Upper lobe of right lung (tissue), 1 donor: ENCODE measurements at places on chromosomes 3 and 15.

DNA sequence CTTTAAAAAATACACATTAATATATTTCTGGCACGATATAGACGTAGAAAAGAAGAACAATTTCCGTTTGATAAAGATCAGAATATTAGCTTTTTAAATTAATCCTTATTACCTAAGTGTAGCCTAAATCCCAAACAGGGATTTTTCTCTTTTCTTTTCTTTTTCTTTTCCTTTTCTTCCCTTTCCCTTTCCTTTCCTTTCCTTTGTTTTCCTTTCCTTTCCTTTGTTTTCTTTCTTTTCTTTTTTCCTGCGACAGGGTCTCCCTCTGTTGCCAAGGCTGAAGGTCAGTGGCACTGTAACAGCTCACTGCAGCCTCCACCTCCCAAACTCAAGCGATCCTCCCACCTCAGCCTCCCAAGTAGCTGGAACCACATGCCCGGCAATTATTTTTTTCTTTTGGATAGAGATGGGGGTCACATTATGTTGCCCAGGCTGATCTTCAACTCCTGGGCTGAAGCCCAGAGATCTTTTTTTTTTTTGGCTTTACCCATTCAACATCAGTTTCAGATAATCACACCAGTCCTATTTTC, 1.8 kb upstream of the USF3 start:
- no peak for DNase-seq

- DNase-seq: no peak
These were observed 10.4 kb upstream of the HDC start for GRCh38 chr15:50275908-50276307.

- DNase-seq: no peak
These were observed 81.2 kb upstream of the CDV3 start for GRCh38 chr3:133492159-133492741.

- DNase-seq: peak; percentile 70
These were observed 36.8 kb upstream of the TSPAN3 start for GRCh38 chr15:77107531-77108355.

DNA sequence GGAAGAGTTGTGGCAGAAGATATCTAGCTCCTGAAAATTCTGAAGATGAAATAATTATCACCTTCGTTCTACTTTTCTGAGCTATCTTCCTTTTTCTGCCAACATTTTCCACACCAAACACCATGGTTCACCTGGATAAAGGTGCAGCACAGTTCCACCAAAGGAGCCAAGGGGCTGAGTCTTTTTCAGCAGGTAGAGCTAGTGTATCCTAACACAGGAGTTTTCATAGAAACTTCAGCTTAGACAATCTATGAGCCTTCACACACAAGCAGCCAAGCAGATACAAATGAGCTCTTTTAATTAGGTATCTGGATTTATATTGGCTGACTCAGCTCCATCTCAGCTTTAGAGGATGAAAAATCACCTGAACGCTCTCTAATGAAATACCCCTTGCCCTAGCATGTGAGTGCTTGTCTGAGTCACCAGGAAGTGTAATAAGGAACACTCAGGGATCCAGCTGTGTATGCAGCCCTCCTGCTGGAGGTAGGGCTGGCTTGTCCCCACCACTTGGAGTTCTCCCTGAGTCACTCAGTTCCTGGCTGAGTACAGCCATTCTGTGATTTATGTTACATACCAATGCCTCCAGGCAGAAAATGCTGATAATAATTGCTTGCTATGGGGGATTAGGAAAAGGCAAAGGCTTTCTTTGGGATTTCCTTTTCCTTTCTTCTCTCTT, 385.7 kb downstream of the LSAMP start:
- no peak for DNase-seq

DNA sequence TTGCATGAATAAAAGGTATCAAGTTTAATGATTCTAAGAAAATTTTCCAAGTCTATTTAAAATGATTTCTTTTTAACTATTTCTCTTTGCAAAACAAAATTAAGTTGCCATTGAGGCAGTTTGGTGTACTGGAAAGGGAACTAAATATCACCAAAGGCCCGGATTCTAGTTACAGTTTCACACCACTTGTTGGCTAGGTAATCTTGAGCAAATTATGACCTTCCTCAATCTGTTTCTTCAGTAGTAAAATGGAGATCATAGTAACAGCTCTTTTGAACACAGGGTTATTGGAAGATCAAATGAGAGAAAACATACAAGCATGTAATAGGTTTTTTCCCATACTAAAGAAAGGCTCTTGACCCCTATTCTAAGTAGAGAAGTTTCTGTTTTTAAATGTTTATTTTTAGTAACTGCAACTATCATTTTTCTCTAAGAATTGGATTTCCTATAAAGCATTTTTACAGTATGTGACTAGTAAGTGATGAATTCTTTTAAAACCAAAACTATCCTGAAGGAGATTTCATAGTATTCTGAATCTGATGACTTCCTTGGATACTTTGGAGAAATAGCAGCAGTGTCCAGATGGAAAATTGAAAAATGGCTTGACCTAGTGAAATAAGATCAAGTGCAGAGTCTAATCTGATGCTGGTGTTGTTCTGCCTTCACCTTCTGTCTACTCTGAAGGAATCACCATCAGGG, 15.7 kb downstream of the SCAANT1 start:
- no peak for DNase-seq

- DNase-seq: no peak
These were observed 70.9 kb upstream of the PLXNA1 start for GRCh38 chr3:126912027-126912422.

DNA sequence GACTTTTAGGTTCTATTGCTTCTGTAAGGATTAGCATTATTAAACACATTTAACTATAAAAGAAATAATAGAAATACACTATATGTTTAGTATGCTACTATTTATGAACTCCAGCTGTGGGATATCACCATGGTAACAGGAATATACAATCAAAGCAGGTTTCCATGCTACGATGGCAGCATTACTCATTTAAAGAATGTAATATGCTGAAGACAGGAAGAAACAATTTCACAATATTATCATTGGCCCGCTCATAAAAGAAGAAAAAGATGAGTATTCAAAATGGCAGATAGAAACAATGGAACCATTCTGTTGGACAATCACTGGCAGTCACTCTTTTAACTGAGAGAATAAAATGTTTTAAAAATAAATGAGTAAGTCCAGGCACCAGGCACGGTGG, 153.4 kb downstream of the CBLB start:
- DNase-seq: no peak

DNA sequence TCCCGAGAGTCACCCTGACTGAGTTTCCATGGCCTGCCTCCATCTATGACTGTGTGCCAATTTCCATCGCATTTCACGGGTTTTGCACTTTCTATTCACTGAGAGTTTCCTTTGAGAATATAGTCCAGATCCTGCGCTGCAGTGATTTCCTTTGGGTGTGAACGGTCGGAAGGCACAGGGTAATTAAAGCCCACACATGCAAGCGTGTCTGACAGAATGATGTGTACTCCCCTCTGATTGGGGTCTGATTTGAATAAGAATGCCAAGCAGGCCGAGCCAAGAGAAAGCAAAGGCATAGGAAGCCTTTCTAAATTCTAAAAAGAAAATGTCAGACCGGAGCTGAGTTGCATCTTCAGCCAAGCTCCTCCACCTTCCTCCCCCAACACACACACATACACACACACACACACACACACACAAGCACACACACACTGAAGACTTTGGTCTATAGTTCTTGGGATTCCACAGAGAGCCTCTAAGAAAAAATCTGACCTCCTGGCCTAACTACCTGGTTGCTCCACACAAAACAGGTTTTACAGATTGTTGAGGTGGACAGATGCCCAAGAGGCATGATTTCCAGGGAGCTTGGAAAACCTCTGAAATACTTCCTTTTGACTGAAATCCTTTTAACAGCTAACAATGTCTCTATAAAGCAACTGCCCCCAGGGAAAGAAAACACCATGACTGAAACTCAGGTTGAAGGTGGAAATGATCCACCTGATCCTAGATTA, 59.7 kb upstream of the LRRN1 start:
- DNase-seq: no peak

DNA sequence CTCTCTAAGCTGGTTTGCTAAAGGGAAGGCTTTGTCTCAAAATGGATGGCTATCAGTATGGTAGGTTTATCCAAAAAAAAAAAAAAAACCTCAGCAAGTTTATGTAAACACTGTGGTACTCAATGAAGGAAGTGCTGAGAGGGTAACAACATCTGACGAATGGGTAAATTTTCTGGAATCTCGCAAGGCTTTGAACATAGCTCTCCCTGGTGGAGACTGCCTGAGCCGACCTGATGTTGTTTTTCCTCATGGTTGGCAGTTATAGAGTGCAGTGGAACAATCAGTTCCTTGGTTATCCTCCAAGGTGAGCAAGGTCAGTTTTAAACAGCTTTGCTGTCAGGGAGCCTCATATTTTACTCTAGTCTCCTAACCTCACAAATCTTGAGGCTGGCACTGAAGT, 94.6 kb downstream of the ZPLD1 start:
- no peak for DNase-seq

- DNase-seq: peak; percentile 82
These were observed 792 bp downstream of the TPRA1 start for GRCh38 chr3:127589600-127590281.

- no peak for DNase-seq
These were observed 11.2 kb upstream of the NTRK3 start for GRCh38 chr15:88267720-88268119.

DNA sequence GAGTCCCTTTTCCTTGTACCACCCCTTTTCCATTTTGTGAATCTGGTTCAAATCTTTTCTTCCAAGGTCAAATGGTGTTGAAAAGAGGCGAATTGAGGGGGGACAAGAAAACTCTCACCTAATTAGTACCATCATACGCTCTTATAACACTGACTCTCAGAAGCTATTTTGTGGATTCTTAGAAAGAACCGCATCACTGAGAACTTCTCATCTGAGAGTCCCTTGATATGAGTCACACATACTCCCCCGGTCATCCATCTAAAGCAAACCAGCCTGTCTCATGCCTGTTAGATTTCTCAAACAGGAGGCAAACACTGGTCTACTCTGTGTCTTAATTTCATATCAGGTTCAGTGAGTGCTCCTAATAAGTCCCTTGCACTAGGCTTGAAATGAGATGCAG, 76.5 kb upstream of the SPRED1 start:
- DNase-seq: no peak

- no peak for DNase-seq
These were observed 45.7 kb downstream of the PDHB start for GRCh38 chr3:58387650-58388546.

- DNase-seq: no peak
These were observed 13.5 kb upstream of the SUCNR1 start for GRCh38 chr3:151859905-151860304.

- no peak for DNase-seq
These were observed 11.7 kb downstream of the ARHGEF26 start for GRCh38 chr3:154132777-154133375.

DNA sequence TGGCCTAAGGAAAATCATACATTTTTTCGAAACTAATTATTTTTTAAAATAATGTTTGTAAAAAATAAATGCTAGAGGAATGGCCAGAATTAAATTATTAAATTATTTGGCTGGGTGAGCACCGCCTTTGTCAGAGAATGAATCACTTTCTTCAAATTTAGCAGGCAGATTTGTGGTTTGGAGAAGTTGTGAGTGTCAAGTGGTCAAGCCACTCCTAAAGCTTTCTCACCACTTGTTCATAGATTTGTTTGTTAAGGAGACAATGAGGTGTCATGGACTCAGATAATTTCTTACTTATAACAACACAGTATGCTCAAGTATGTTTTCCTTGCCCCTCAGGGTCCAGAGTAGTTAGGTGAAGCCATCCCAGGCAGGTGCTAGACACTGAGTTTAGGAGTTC, 196.2 kb downstream of the TUSC7 start:
- DNase-seq: no peak

DNA sequence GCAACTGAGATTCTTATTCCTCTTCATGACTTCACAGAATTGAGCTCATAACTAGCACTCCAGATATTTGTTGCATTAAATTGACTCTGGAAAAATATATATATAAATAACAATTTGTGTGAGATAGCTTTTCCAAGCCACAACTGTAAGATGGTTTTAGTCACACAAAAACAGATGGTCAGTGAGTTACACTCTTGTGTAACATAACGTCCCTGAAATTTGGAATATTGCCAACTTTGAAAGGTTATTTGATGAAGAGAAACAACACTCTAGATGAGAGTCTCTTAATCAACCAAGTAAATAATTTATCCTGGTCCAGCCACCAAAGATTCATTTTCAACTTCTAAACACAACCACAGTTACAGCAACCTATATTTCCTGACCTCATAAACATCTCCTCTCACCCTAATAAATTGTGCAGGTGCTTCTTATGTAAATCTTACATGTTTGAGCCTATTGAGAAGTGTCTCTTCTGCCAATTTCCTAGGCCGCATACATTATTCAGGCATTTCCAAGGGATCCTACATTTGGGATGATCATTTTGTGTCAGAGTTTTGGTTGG, 84.9 kb upstream of the ACP3 start:
- DNase-seq: no peak

GRCh38 chr15:37678124-37678523, 256.3 kb upstream of the TMCO5A start:
- no peak for DNase-seq

DNA sequence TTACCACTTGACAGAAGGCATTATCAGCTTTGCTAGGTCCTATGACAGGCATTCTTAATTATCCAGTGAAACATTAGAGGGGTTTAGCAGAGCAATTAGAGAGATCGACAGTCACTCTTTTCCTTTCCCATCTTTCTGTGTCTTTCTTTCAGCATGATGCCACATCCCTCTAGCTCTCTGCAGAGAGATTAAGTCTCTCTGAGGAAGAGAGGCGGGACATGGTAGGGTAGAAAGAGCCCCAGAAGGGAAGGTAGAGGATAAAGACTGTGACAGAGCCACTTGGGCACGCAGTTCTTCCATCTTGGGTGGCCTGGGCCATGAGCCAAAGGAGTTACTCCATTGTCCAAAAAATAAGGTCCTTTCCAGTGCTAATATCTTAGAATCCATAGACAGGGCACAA, 55.8 kb downstream of the HHLA2 start:
- DNase-seq: no peak

- DNase-seq: no peak
These were observed 452.2 kb downstream of the IL5RA start for GRCh38 chr3:2657971-2658370.

DNA sequence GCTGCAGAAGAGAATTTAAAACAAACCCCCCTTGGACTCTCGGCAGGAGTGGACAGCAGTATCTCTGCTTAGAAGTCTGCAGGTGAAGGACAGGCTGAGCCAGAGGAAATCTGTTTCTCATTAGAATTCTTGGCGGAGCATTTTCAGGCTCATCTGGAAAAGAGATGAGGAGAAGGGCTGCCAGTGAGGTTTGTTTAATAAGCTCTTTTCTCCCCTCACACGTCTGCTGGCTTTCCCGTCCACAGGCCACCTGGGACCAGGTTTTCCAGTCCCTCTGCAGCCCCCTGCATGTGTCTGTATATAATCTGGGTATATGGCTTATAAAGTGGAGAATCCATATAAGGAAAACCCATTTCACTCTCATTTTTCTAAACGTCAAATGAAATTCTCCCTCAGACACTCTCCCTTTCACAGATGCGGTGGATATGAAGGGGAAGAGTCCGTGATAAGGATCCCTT, 155.4 kb upstream of the TPM1 start:
- DNase-seq: no peak

GRCh38 chr3:193572426-193572908, 17.8 kb upstream of the ATP13A4 start:
- DNase-seq: no peak
